ENCODE measurements at places on chromosomes 11 and 22.

GRCh38 chr22:37213218-37213855, 1.1 kb upstream of the SSTR3 start:
- DNase-seq = no peak

DNA sequence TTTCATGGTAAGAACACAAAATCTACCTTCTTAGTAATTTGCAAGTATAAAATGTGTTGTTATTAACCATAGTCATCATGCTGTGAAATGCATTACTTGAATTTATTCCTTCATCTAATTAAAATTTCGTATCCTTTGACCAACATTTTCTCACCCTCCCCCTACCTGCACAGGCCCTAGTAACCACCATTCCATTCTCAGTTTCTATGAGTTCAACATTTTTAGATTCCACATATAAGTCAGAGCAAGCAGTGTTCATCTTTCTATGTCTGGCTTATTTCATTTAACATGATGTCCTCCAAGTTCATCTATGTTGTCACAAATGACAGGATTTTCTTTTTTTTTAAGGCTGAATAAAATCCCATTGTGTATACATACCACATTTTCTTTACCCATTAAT, 43.5 kb upstream of the CCDC179 start:
- no peak for DNase-seq

DNA sequence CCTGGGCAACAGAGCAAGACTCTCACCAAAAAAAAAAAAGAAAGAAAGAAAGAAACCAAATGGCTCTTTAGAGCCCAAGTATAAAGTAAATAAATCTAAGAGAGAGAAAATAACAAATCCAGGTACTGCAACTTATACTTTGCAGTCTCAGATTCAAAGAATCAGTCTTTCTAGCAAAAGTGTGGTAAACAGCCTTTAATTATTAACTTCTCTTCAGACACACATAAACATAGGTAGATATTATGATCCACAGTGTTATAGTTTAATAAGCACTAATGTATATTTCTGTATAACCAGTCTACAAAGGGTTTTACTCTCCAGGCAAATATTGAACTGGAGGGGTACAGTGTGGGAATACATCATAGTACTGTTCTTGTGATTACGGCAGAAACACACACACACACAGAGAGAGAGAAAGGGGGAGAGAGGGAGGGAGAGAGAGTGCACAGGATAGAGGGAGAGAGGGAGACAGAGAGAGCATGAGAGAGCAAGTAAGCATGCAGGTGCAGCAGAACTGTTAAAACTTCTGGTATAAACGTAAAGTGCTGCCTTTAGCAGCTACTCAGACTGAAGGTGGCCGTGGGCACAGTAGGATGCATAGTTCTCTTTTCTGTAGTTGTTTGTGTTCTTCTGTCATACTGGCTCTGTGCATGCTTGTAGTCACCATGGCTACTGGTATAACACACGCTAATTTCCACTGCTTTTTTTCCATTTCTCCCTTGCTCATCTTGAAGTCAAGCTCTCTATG, 32.3 kb downstream of the MTMR2 start:
- no peak for DNase-seq

DNA sequence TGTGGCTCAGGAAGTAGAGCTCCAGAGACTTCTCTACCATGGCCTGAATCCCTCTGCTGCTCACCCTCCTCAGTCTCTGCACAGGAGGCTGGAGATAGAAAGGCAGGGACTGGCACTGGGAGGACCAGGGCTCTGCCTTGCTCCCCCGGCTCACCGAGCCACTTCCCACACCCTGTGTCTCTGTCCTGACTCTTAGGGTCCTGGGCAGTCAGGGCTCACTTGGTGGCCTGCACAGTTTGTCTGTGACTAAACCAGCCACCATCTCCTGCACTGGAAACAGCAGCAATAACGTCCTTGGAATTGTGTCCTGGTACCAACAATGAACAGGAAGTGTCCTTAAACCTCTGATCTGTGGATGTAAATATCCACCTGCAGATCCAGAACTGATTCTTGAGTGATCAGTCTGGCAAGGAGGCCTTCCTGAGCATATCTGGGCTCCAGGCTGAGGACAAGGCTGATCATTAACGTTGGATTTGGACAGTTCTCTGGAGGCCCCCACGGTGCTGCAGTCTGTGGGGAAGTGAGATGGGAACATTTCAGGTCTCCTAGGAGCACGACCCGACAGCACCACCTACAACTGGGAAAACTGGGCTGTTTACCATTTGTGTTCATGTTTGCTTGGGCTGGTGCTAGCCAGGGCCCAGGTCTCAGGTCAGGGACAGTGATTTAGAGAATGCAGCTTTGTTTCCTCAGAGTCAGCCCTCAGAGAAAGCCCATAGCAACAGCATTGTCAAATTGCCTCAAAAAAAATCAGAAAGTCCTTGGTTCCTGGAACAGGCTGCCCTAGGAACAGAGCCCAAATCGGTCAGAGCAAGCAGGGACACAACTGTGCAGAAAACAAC, 82.5 kb downstream of the ZNF280B start:
- no peak for DNase-seq

DNA sequence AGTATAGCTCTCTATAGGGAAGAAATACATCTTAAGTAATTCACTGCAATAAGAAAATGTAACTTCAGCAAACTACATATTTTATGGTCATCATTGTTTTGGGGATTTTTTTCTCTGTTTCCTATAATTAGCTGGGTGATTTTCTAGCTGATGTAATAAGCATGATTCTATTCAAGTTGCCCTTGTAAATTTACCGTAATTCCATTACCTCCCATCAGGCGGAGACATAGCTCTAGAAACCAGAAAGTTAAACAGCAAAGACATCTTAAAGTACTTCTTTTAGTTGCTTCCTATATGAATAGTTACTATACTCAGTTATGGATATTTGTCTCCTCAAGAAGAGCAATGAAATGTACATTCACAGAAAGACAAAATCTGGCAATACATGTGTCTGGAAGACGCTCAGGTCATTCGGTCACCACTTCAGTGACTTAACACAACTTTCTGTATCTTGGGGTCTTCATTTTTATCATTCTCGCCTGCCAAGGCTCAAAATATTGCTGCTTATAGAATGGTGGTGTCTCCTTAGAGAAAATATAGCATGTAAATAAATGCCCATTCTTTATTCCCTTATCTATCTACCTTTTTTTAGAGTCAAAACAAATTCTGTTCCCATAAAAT, 239.9 kb upstream of the ZC3H12C start:
- no peak for DNase-seq

GRCh38 chr11:120832481-120833238, 191.2 kb upstream of the TBCEL start:
- DNase-seq = no peak

DNA sequence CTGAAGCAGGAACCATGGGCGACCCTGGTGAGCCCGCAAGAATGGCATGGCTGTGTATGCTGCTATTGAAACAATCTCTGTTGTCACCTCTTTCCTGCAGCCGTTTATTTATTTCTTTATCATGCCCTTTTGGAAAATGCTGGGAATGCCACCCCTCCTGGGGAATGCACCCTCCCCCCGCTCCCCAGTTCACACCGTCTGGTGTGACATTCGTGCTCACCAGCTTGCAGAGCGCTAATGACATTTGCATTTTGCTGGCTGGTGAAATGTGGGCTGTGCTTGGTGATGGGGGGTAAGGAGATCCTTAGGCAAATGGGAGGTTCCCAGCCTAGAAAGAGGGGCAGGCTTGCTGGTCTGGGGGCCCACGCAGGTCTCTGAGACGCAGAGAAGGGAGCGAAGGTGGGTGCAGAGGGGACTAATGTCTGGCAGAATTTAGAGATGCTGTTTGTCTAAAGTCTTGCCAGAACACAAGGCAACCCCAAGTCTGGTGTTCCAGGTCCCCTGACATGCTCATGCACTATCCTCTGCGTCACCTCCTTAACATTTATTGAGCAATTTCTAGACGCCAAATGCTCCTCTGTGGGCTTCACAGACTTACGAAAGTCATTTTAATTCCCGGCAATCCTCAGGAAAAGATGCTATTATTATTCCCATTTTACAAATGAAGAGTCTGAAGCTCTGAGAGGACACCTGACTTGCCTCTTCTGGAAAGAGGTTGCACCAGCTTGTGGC, 91.7 kb downstream of the TP53I11 start:
- DNase-seq = no peak

GRCh38 chr11:79059141-79059540, 381.7 kb downstream of the TENM4 start:
- no peak for DNase-seq

DNA sequence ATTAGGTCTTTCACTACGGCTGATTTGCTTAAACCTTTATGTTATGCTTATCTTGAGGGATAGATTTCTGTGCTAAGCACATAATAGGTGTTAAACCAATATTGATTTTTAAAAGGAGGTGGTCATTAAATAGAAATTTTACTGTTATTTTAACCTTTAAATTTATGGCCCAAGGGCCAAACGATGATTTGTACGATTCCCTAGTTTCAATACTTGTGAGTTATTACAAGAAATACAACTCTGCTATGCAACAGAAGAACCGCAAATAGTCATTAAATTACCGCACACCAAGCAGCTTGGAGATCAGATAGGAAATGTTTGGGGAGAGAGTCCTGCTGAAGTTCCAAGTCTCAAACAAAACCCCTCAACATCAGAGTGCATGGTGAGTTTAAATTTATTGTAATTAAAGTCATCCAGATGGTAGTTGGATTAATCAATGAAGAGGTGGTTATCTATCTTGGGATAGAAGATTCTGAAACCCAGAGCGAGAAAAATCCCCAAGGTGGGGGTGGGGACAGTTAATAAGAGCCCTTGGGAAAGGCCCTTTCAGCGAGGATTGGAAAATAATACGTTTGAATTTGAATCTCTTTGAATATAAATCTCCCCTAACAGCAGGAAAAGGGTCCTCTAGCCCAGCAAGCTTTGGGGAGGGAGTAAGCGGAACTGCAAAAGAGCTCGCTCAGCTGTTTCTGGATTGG, 805 bp upstream of the QSER1 start:
- no peak for DNase-seq

GRCh38 chr11:119756169-119756865, 27.3 kb upstream of the NECTIN1 start:
- no peak for DNase-seq

DNA sequence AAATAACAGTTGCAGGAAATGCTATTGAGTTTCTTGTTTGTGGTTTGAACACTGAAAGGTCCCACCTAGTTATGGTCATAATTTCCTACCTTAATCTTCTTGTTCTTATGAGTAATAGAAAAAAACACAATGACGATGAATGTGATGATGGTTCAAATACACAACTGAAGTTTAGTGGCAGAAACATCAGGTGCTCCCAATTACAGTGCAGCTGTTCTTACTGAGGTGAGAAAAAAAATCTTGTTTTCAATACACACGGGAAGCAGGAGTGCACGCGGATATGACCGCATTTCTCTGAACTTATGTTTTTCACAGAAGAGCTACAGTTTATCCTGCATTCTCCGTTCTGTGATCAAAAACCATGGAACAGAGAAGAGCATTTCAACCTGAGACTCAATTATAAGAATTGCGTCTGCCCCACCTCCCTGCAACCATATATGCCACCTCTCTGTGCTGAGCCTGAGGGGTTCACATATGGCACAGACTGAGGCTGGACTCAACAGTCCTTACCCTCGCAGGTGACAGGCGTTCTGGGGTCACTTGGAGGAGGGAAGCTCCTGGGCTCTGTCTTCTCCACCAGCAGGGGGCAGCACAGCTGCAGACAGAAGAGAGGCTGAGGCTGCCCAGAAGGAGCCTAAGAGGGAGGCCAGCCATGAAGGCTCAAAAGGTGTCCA, 99.7 kb upstream of the IGLL5 start:
- DNase-seq = no peak

DNA sequence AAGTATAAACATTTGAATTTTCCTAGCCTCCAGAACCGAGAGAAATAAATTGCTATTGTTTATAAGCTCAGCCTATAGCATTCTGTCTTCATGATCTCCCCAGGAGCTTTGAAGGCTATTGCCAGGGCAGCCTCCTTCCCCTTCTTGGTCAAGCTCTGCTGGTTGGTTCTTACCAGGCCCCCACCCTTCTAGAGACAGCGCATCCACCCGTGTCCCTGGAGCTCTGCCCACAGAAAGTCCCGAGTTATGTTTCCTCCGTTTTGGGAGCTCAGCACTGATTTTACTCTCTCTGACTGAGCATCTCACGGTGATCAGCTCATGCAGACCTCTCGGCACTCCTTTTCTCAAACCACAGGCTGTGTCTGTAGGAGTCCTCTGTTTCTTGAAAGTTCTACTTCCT, 123.8 kb upstream of the SORL1-AS1 start:
- no peak for DNase-seq

DNA sequence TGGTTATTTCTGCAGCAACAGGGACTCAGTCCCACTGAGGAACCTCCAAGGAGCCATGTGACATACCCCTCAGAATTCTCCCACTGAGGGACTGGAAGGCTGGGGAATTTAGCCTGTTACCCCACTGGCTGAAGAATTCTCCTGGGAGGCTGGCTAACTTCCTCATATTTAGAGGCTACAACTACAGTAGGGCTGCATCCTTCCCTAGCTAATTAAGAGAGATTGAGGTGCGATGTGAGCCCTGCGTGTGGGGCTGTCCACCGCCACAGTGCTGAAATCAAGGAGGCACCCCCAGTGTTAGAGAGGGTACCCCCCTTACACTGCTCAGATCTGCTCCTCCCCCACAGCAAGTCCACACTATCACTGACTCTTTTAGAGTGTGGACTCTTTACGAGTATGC, 21.1 kb downstream of the EIF3F start:
- DNase-seq = no peak

DNA sequence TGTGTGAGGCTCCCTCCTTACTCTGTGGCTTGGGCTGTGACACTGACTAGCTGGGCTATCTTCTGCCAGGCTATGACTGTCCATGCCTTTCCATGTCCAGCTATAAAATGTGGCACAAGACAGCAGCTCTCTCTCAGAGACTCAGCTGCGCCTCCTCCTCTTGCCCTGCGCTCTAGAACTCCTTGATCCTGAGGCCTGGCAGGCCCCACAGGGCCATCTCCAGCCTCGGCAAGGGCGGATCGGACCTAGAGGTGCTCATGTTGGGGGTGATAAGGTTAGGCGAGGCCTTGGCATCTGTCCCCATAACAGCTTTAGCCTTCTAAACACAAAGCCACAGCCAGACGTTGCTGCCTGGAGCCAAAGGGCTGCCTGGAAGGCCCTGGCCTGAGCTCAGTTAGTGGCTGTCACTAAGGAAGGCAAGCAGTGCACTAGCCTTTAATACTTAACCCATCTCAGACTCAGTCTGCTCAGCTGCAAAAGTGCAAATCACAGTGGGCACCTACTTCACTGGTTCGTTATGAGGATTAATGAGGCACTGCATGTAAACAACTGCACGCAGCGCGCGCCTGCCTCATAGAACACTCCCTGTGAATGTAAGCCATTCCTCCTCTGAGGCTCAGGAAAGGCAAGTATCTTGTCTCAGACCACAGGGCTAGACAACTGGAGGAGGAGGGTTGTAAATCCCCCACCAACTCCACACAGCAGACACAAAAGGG, 1.2 kb downstream of the GUCD1 start:
- DNase-seq = no peak

DNA sequence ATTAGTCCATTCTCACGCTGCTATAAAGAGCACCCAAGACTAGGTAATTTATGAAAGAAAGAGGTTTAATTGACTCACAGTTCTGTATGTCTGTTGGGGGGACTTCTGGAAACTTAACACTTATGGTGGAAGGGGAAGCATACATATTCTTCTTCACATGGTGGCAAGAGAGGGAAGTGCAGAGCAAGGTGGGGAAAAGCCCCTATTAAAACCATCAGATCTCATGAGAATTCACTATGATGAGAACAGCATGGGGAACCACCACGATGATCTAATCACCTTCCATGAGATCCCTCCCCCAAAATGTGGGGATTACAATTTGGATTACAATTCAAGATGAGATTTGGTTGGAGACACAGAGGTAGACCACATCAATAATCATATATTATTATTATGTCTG, 25.7 kb downstream of the CEP57 start:
- no peak for DNase-seq

GRCh38 chr11:14114269-14114668, 151.7 kb downstream of the SPON1 start:
- no peak for DNase-seq

- no peak for DNase-seq
These were observed 47.3 kb downstream of the NEU3 start for GRCh38 chr11:75035911-75036565.
